ENCODE measurements at places on chromosomes 13 and 19.

- DNase-seq, result no peak
These were observed 2.3 kb downstream of the DHRS12 start for GRCh38 chr13:51801631-51802099.

DNA sequence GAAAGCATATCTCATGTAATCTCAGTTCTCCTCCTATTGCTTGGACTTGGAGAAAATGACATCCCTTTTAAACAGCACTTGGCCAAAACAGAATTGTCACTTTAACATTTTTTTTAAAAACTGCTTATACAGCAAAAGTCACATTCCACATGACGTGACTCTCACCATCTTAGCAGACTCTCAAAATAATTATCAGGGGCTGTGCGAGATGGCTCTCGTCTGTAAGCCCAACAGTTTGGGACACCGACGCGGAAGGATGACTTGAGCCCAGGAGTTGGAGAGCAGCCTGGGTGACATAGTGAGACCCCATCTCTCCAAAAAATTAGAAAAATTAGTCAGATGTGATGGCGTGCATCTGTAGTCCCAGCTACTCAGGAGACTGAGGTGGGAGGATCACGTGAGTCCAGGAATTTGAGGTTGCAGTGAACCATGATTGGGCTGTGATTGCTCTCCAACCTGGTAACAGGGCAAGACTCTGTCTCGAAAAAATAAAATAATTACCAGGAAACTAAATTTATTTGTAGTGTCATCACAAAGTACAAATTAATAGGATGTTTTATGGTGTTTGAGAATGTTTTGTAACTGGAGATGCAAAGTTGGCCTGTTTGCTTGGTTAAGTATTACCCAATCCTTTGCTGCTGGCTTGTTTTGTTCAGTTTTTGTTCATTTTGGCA is 8.8 kb downstream of the SAFB start:
- no peak for DNase-seq

DNA sequence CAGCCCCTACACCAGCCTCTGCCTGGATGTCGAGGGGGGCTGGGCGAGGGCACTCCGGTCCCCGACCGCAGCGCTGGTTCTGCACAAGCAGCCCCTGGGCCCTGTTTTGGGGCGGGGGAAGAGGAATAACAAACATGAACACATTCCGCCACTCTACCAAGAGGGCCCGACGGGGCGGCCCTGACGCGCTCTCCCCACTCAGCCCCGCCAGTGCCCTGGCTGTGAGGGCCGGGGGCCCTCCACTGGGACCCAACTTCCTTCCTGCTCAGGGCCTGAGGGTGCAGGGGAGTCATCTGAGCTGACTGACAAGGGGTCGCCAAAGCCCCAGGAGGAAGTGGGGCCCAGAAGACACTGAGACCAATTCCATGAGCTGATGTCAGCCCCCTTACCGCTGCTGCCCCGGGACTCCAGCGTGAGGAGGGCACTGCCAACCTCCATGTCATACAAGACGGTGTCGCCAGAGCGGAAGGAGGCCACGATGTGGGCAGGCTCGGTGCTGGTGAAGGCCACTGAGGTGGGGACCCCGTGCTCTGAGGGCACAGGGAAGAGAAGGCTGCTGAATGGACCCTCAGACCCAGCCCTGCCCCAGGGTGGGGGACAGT is 5.6 kb upstream of the PRKD2 start:
- no peak for DNase-seq

DNA sequence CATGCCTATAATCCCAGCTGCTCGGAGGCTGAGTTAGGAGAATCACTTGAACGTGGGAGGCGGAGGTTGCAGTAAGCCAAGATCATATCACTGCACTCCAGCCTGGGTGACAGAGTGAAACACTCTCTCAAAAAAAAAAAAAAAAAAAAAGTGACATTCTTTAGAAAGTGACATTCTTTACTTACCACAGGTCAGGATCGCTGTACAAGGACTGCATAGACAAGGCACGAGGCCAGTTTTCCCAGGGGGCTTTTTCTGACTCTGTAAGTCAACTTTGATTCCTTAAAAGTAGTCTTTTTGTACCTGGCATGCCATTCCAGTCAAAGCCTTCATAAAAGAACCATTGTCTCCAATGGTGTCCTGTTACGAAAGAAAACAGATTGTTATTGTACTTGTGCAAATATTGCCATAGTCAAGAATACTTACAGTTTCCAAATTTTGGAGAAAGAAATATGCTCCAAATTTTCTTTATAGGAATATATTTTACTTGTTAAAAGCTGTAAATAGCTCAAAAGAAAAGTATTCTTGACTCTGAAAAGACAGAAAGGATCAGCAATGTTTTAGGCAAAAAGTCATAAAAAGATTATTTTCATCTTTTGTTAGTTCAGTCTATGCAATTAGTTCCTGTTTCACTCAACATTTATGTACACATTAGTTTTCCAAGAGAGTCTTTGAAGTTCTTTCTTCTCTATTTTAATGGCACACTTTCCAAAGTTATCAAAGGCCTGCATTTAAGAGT is 39.3 kb downstream of the CEACAM1 start:
- no peak for DNase-seq

- DNase-seq, result peak; percentile 34
These were observed 30.0 kb upstream of the TPT1 start for GRCh38 chr13:45370922-45371406.

DNA sequence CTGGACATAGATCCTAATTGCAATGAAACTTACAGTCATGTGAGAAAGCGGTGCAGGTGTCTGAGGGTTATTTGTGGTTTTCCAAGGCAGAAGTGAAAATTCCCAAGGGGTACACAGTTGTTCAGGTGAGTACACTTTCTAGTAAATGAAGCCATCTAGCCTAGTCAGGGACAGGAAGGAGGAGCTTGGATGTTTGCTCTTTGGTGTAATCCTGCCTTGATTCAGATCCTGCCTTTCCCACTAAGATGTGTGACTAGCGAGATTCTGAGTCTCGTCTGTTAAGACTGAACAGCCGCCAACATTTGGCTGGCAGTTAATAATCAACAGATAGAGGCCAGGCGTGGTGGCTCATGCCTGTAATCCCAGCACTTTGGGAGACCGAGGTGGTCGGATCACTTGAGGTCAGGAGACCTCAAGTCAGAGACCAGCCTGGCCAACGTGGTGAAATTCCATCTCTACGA is 2.5 kb downstream of the RPS9 start:
- no peak for DNase-seq

GRCh38 chr13:28819735-28820098 is 422 bp upstream of the MTUS2 start:
- peak; percentile 74 for DNase-seq

DNA sequence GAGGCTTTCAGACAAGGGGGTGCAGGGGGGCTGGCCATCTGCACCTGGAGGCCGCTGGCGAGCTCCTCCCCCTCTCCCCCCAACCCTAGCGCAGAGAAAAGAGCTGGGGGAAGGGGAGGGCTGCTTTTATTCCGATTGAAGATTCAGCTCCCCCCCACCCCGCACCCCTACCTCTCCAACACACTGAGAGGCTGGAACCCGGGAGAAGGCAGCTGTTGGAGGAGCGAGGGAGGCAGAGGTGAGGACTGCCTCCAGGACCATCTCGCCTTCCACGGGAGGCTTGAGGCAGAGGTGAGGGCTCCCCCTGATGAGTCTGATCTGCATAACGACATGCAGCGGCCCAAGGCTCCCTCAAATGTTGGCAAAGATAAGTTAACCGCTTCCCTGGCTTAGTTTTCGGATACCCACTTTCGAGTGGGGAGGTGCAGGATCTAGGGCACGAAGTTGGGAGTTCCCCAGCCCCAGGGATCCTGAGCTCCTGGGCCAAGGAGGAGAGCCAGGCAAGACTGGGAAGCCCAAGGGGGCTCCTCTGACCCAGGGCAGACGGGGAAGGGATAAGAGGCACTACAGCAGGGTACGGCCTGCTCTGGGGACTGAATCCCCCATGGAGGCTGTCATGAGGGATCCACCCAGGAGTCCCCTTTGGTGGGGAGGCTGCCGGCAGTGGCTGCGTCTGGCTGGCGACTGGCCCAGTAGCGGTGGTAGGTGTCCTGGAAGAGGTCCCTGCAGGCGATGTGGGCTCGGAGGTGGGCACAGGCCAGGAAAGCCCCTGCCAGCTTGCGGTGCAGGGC is 1.2 kb upstream of the NUMBL start:
- peak; percentile 26 for DNase-seq

- no peak for DNase-seq
These were observed 6.3 kb downstream of the MAMSTR start for GRCh38 chr19:48713041-48713863.

DNA sequence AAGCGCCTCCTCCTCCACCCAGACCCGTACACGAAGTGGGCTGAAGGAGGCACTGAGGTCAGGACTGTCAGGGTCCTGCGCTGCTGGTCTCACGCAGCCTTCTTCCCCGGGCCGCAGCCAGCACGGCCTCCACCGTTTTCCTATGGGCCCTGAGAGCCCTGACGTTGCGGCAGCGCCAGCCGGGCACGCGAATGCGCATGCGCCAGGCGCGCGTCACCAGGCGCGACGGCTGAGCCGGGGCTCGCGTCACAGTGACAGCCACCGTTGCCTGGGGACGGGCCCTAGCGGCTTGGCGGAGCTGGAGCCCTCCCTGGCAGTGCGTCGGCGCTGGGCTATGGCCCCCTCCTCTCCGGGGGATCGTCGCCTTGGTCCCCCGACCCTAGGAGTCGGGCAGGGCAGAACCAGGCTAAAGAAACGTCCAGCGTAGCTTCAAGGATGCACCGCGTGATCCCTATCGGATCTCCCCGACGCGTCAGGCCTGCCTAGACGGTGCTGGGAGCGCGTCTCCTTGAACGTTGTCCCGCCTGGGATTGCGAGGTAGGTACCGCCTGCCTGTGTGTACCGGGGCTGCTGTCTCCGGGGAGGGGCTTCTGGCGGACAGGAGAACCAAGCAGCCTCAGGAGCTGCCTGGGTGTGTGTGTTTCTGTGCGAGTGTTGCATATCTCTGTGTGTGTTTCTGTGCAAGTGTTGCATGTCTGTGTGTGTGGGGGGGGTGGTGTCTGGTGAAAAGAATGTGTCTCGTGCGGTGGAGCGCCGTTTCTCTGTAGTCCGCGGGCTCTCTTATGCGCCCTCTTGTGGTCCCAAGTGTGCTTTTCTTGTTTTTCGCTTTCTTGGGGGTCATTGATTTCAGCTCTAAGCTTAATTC is 43.2 kb downstream of the ZNF571 start:
- peak; percentile 67 for DNase-seq

- DNase-seq, result peak; percentile 37
These were observed 666 bp downstream of the BIVM start for GRCh38 chr13:102799426-102800144.

Data from RPMI8226 (cell line).